ENCODE measurements at places on chromosomes 16 and 17.

- DNase-seq, result no peak
Observed at GRCh38 chr16:84967828-84968227, 43.5 kb downstream of the ZDHHC7 start.

DNA sequence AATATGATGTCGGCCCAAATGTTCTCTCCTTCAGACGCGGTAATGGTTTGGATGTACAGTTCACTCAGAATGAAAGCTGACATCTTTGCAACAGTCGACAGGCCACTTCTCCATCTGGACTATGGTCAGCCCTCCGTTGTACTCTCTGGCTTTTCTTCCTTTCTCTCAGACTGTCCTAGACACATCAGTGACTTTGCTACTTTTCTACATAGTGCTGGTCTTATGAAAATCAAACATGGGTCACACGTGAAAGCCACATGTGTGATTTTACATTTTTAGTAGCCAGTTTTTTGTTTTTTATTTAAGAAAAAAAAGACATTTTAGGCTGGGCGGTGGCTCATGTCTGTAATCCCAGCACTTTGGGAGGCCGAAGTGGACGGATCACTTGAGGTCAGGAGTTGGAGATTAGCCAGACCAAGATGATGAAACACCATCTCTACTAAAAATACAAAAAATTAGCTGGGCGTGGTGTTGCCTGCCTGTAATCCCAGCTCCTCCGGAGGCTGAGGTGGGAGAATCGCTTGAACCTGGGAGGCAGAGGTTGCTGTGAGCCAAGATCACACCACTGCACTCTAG is 644.1 kb downstream of the KCNJ2 start:
- no peak for DNase-seq

DNA sequence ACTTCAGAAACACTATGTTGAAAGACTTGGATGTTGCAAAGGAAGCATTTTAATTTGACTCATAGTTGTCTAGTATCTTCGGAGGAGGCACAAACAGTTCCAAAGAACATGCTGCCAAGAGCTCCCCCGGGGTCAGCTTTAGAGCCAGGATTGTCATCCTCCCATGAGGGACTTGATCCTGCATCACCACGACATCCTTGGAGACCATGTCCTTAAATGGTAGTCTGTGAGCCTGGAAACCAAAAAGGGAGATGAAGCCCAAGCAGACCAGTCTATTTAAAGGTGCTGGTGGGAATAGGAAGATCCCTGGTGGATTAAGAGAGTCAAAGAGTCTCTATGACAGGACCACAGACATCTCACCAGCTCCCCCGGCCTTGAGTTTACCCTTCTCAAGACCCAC is 33.3 kb upstream of the DYNLRB2 start:
- no peak for DNase-seq

- no peak for DNase-seq
Observed at GRCh38 chr17:2176499-2177169, 121.7 kb downstream of the HIC1 start.

DNA sequence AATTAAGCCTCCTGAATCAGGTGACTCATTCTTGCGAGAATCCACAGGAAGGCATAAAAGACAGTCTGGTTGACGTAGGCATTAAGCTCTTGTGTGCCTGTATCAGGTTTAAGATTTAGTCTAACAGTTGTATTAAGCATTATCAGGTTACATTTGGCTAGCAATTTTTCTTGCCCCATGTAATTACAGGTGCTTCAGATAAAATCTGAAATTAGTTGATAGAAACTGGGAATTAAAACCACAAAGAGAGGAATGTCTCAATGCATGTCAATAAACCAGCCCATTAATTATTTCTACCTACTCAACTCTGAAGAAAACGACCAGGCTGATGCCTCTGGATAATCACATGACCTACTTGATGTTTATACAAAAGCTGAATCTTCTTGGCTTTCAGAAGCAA is 217.2 kb downstream of the CA10 start:
- DNase-seq, result no peak

- no peak for DNase-seq
Observed at GRCh38 chr17:32315171-32315570, 26.8 kb downstream of the C17orf75 start.

Measured in CD4-positive, alpha-beta T cell treated with Interferon alpha-2 for 1 hour (primary cell).